Stimulated activated CD8-positive, alpha-beta memory T cell treated with anti-CD3 and anti-CD28 coated beads, Interleukin-4, amount 100 ng/mL, for 4 hours (primary cell): ENCODE measurements at places on chromosomes 4 and X.

GRCh38 chr4:30716158-30716557 lies 4.0 kb upstream of the PCDH7 start:
- no peak for DNase-seq

DNA sequence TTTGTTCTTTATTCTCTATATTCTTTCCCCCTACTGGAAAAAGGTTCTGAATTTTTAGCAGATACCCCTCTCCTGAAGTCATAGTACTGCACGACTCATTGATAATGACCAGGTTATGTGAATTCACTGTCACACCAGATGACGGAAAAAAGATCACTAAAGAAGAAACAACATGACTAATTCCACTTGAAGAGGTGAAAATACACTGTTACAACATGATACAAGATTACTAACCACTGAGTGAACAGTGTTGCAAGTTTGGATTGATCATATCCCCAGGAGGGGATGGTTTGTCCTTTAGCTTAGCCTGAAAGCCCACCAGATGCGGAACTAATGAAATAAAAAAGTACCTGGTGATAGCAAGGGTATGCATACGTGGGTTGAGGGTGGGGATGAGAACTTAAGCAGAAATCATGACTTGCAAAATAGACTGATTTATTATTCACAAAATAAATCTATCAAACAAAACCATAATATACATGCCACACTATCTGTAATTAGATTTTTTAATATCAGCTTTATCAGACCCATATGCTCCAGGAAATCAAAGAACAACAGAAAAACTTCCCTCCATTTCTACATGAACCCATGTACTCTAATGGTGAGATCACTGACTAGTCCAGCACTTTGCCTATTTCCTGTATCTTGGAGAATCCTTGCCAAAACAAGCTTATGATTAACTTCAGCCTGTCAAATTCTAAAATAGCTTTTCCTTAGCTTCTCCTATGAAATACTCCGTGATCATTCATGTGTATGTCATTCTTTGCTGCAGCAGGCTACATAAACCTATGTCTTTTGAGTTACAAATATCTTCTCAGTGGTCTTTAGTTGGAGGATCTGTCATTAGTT lies 257.4 kb upstream of the AGA start:
- no peak for DNase-seq

GRCh38 chr4:165992283-165992682 lies 119.2 kb downstream of the TLL1 start:
- no peak for DNase-seq

GRCh38 chr4:27082776-27083175 lies 222.1 kb downstream of the STIM2 start:
- no peak for DNase-seq

DNA sequence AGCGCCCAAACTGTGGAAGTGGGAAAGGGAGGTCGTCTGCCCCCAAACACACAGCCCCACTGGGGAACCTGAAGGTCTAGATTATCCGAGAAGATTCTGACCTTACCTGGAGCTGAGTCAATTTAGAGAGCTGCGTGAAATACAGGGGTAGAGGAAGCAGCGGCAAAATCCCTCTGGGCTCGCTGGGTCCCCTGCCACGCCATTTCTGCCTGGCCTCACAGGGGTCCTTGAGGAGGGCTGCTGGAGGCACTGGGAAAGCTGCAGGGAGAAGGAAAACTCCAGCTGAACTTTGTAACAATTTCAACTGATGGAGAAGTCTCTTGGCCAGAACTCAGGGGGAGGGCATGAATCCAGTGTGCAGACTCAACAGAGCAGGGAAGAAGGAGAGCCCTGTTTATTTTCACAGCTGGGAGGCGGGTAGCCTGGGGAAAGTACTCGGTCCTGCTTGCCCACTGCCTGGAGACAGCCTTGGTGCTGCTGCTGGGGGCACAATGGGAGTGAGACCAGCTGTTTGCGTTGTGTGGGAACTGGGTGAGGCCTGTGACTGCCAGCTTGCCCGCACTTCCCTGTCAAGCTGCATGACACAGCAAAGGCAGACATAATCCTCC lies 93.2 kb upstream of the MAPK10 start:
- no peak for DNase-seq

GRCh38 chr4:106208481-106209460 lies 107.2 kb downstream of the TBCK start:
- DNase-seq: no peak

GRCh38 chrX:20742106-20742505 lies 475.4 kb upstream of the RPS6KA3 start:
- DNase-seq: no peak

DNA sequence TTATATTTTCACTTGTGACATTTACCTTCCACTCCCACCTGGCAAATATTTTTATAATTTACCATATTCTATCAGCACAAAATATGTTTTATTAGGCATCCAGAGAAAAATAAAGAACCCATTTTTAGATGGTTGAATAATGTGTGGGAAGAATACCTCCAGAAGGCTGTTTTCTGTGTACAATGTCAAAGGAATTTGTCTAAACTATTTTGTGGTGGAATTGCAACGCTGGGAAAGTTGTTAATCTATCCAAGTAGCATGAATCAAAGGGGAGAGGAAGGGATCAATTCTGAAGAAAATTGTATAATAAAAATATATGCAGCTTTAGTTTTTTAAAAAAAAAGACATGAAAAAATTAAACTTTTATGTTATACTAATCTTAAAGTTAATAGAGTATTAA lies 706.5 kb downstream of the FSTL5 start:
- DNase-seq: no peak

DNA sequence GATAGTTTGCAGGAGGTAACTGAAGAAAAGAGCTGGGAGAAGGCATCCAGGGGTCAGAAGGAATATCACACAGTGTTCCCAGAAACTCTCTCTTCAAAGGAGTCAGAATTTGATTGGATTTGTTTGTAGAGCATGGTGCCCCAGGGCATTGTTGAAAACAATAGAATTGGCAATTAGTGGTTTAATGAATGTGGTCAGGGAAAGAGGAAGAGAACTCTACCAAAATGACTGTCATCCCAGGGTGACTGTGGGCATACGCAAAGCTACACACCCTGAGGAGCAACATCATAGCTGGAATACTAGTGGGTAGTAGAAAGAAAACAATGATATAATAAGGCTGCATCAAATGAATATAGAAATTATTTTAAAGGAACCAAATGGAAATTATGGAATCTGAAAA lies 21.5 kb downstream of the TNIP2 start:
- DNase-seq: no peak

DNA sequence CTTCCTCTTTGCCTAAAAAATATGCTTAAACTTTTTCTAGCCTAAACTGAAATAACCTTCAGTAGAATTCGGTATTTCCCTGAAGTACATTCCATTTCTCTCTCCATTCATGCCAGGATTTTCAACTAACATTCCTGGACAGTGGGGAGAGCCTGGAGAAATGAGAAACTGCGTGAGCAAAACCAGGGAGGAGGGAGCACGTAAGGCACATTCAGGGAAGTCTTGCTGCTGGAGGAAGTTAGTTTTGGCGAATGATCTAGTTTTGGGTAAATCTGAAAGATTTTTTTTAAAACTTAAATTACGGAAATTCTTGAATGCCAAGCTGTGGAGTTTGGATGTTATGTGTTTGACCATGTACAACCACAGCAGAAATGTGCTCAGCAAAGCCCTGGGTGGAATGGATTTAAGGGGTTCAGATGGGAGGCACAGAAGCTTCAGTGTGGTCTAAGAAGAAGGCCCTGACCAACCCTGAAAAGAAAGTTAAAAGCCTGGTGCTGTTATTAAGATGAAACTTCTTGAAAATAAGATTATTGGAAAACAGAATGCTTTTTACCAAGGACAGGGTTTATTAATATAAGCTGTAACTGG lies 347.8 kb downstream of the ANK2 start:
- no peak for DNase-seq

DNA sequence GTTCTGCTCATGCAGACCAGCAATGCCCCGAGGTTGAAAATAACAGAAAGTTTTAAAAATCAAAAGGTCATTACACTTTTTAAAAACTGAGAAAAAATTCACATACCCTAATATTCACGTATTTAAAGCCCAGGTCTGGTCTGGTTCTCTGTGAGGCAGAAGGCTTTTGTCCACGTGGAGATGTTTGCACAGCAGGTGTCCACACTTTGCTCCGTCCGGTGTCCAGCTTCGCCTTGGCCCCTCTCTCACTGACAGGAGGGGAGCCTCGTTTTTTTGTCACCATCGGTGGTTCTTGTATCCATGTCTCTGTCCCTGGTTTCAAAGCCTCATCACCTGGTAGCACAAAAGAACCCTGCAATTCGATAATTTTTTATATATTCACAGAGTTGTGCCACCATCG lies 434.6 kb upstream of the FRG1 start:
- DNase-seq: no peak

DNA sequence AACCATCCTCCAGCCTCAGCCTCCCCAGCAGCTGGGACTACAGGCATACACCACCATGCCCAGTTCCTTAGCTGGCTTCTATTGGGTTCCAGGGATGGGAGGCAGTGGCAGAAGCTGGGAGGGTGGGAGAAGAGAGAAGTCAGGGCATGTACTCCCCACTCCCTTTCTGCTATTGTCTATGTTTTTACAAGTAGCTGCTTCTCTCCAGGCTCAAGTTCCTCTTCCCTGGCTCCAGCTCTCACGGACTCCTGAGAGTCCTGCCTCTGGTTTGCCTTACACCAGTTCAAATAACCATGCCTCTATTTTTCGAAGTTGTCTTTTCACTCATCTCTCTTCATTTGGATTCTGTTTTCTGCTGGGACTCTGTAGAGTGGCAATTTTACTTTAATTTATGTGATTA lies 2.9 kb downstream of the TBC1D9 start:
- DNase-seq: no peak

DNA sequence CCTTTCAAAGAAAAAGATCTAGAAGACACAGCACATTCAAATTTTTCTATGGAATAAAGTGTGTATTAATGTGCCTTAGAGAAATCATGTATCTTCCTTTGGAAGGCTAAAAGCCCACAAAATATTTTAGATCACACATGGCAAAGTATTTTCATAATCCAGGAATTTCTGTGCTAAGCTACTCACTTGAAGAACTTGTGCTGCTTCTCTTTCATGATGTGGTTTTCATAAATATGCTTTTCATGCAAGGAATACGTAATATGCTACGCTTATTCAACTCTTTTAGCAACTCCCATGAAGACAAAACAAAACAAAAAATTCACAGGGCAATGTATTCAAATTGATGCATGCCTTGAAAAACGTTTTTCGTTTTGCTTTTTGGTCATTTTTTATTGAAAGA lies 125.6 kb downstream of the ARHGAP24 start:
- DNase-seq: no peak

GRCh38 chr4:26342328-26343037 lies 21.7 kb downstream of the RBPJ start:
- DNase-seq: no peak

DNA sequence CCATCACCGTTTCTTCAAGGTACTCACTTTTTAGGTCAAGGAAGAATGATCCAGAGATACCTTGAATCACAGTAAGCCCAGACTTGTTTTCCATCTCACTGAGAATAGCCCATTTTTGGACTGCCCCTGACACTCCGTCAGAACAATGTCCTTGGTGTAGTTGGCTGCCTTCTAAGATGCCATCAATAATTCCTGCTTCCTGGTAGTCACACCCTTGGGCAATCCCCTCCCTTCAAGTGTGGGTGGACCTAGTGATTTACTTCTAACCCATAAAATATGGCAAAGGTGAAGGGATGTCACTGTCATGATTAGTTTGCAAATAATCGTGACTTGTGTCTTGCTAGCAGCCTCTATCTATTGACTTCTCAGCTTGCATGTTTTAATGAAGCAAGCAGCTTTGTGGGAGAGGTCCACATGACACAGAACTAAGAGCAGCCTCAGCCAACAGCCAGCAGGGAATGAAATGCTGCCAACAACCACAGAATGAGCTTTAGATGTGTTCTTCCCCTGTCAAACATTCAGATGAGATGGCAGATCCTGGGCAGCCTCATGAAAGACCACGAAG lies 20.0 kb upstream of the KLHL34 start:
- no peak for DNase-seq

GRCh38 chrX:133868682-133869081 lies 116.7 kb downstream of the GPC3 start:
- no peak for DNase-seq

DNA sequence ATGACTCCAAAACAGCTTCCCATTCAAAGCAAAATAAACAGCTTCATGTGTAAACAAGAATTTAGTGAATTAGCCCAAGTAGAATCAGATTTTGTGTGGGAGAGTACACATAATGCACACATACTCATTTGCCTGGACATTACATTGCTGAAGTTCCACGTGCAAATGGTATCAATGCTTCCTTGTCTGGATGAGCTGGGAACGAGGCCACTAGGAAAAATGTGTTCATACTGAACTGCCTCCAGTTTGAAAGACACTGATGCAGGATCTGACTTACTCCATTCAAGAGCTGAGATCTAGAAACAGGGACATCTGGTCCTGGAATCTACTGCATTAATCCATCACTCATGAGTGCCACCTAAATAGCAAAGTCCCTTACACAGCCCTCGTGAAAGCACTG lies 228.0 kb downstream of the APBB2 start:
- no peak for DNase-seq

DNA sequence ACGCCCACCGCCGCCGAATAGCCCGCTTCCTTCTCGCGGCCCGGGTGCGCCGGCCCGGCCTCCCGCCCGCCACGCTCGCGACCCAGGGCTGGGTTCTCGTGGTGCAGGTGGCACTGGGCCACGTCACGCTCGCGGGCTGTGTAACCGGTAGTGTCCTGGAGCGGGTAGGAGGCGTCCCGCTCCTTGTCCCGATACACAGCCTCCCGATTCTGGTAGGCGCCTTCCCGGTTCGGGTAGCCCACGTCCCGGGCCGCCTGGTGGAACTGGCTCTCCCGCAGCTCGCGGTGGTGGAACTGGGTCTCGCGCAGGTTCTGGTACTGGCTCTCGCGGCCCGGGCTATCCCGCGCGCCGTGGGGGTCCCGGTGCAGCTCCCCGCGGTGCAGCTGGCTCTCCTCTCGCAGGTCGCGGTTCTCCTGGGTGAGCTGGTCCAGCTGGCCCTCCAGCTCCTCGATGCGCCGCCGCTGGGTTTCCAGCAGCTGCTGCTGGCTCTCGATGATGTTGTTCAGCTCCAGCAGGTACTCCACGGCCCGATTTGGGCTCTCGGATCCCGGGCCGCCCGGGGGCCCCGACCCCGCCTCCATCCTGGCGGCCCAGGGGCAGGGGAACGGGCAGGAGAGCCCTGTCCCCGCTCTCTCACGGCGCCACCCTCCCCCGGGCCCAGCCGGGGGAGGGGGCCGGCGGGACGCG lies 39.3 kb upstream of the IQSEC2 start:
- no peak for DNase-seq

DNA sequence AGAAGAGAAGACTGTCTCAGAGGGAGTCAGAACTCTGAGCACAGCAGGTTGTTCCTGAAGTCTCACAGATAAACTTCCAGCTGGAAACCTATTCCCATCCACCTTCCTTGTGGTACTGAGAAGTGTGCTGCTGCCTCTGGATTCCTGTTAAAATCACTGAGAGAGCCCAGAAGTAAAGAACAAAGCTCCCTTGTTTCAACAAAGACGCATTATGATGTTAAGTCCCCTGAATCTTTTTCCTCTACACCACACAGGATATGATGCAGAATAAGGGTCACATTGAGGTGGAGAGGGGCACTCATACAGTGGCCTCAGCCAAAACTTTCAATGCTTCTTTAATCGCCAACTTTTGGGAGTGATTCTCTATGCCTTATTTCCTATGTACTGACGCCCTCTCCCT lies 321.0 kb downstream of the OPHN1 start:
- no peak for DNase-seq
